ENCODE measurements at places on chromosomes 5 and 9.
A peak's percentile ranks its signal among the peaks of the same experiment; 100 is the strongest.

- no peak for DNase-seq
Measured at GRCh38 chr5:1155191-1156032, 43.5 kb upstream of the SLC12A7 start.

DNA sequence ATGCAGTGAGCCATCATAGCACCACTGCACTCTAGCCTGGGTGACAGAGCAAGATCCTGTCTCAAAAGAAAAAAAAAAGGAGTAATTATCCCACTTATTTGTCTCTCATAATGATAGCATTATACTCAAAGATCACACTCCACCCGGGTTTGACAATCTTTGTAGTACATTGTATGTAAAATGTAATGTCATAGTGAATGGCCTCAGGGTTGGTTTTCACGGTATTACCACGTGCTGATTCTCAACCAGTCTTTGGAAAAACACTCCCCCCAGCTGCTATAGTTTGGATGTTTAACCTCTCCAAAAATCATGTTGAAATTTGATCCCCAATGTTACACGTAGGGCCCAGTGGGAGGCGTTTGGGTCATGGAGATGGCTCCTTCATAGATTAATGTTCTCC, 402.4 kb upstream of the GRAMD2B start:
- no peak for DNase-seq

DNA sequence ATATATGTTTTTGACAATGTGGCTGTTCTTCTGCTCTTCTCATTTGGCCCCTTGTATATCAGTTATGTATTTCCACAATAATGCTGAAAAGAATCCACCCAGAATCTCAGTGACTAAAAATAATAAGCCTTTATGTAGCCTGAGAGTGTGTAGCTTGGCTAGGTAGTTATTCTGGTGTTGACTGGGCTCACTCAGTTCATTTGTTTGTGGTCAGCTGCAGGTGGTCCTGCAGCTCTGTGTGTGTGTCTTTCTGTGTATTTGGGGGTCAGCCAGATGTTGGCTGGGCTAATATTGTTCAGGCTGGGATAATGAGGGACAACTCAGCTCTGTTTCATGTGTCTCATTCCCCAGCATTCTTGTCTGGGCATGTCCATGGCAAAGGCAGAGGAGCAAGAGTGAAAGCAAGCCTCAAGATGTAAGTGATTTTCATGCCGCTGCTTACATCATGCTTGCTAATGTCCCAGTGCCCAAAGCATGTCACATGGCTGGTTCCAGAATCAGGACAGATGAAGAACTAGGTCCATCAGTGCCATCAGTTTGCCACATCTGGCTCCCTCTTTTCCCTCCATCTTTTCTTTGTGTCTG, 162.8 kb downstream of the KCTD16 start:
- no peak for DNase-seq

- DNase-seq: no peak
Measured at GRCh38 chr5:174462129-174462528, 262.3 kb upstream of the MSX2 start.

GRCh38 chr5:168860503-168860902, 281.3 kb upstream of the PANK3 start:
- no peak for DNase-seq

GRCh38 chr5:147432323-147432722, 77.5 kb downstream of the DPYSL3 start:
- DNase-seq: no peak

- no peak for DNase-seq
Measured at GRCh38 chr5:12019306-12019705, 115.1 kb upstream of the CTNND2 start.

DNA sequence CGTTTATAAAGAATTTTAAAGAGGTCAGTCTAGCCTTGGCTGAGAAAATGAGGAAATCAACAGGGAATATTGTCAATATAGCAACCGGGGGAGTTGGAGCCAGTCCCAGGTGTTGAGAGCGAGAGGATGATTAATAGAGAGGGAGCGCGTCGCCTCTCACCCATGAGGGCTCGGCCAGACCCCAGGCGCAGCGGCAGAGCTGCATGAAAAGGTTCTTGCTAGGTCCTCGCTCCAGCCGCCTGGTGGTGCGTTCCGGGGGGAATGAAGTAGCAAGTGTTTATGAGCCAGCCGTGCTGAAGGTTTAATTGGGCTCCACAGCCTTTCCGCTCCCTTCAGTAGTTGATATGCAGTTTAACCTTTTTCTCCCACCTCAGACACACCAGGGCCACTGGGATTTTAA, 167.3 kb upstream of the IRX1 start:
- no peak for DNase-seq

DNA sequence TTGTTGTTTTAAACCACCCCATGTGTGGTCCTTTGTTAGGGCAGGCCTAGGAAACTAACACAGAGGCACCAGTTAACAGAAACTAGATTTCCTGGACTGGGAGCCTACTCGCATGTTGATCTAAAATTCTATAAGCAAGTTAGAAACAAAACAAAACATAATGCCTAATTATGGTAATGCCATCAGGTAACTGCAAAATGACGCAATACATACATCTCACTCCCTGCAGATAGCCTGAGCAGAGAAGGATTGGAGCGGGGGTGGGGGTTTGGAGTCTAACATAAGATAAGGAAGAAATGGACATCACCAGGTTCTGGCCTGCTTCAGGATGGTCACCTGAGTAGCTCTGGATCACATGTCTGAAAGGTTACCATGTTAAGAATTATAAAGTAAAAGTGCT, 113.4 kb upstream of the CTSL start:
- DNase-seq: no peak

DNA sequence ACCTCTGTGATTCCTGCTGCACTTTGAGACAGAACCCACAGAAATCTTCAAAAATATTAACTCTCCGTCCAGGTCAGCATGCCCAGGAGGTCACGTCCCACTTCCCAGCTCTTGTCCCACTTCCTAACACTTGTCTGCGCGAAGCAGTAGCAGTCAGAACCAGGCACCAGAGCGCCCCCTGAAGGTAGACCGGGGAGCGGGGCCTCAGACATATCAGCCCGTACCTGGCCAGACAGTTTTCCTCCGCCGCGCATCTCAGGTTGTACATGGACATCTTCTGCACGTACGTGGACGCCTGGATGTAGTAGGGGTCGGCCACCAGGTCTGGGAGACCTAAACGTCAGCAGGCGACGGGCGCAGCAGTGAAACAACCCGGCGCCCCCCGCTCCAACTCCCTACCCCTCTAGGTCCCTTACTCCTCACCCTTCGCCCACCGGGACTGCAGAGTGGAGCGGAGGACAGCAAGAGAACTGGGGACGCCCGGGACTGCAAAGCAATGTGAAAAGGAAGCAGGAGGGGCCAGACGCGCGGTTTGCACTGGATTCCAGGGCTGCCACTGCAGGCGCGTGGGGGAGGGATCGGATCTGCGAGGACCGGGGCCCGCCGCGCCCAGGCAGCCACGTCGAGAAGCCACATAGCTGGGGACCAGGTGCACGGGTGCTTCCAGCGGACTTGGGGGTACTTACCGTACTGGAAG, 1.2 kb downstream of the LOX start:
- DNase-seq: peak; percentile 82

DNA sequence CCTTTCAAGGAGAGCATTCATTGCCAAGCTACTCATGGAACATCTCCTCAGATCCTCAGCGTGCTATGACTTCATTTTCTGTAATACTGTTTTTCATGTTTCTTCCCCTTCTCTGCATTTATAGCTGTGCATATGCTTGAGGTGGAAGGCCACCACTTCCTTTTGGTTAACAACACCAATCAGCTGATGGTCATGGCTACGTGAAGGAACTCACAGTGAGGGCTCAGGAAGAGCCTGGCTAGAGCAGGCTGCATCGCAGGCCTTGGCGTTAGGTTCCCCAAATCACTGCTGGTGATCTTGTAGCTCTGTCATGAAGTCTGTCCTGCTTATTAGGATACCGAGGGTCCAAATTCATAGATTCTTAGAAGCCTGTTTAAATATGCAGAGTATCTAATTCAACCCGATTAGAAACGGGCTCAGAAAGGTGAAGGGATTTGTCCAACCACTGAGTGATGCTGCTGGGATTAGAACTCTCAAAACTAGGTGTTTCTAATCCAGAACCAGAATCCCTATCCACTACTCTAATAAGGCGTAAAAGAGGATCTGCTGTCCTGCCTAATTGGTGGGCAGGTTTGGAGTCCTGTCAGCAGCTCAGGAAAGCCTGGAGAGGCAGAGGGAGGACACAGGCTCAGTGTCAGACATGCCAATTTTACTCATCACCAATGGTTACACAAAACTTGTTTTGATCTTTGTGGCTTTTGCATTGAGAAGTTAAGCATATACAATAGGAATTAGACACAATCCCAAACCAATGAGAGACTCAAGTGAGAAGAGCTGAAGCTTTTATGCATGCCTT, 7.5 kb downstream of the SYK start:
- no peak for DNase-seq

DNA sequence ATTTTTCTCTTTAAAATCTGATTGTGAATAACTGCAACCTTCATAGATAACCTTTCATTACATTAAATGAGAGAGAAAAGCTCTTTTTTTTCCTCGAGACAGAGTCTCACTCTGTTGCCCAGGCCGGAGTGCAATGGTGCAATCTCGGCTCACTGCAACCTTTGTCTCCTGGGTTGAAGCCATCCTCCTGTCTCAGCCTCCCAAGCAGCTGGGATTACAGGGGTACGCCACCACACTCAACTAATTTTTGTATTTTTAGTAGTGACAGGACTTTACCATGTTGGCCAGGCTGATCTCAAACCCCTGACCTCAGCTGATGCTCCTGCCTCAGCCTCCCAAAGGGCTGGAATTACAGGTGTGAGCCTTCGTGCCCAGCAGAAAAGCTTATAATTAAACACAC, 69.9 kb upstream of the ERBIN start:
- DNase-seq: no peak

GRCh38 chr5:174724484-174725260, at the start of gene MSX2:
Gene MSX2, plus strand, starts transcription at chr5:174724582. Its CDS starts 78 bp downstream, at chr5:174724660.
- DNase-seq: peak; percentile 61

- no peak for DNase-seq
Measured at GRCh38 chr5:165627548-165628170, 2122.2 kb downstream of the MAT2B start.

GRCh38 chr9:109846776-109847175, 66.8 kb downstream of the PALM2AKAP2 start:
- DNase-seq: no peak

DNA sequence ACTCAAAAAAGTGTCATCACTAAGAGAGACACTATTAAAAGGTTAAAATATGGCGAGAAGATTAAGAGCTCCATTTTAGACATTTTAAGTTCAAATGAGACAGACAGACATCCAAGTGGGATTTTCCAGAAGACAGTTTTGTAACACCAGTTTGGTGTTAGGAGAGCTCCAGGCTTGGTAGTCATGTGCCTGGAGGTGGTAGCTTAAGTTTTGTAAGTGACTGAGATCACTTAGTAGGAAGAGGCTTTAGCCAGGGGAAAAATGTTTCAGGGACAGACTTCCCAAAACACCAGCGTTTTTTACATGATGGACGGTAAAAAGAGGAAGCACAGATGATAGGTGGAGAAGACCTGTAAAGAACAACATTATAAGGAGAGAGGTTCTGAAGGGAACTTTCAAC, 150.3 kb downstream of the GIN1 start:
- no peak for DNase-seq

DNA sequence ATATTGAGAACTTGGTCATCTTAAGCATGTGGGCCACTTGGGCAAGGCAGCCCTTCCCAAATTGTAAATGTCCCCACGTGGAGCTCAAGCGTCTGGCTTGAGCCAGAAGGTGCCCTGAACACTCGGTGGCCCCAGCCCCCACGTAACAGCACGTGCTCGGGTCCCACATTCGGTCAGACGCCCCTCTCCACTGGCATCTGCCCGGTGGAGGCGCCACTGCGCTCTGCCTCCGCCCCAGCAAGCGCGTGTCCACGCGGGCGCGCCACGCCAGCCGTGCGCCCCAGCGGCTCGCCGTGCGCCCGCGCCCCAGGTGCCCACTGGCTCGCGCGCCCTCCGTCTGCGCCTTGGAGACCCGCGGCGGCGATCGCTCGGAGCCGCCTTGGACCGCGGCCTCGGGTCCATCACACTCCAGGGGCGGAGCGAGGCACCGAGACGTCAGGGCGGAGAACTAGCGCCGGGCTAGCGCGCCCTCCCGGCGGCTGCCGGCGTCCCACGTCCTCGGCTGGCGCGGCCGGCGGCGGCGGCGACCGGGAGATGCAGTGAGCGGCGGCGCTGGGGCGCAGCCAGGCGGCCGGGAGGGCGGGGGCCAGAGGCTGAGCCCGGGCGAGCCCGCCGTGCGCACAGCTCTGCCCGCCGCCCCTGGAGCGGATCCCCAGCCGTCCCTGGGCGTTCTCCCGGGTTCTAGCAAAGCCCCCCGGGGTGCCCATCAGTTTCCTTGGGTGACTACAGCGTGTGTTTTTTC, at the start of gene PALM2AKAP2:
Gene PALM2AKAP2, plus strand, starts transcription at position 488 of the 742 bp plus-strand sequence. CDS start 291 bp downstream, outside the sequence.
- no peak for DNase-seq

DNA sequence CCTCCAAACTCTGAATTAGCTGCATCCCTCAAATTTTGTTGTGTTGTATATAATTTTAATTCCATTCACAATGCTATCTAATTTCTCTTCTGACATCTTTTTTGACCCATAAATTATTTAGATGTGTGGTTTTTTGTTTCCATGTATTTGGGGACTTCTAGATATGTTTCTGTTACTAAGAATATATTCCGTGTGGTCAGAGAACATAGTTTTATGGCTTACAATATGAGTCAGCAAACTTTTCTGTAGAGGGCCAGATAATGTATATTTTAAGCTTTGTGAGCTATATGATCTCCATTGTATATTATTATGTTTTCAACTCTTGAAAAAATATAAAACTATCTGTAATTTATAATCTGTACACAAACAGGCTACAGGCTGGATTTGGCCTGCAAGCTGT, 33.4 kb downstream of the MVB12B start:
- DNase-seq: no peak

DNA sequence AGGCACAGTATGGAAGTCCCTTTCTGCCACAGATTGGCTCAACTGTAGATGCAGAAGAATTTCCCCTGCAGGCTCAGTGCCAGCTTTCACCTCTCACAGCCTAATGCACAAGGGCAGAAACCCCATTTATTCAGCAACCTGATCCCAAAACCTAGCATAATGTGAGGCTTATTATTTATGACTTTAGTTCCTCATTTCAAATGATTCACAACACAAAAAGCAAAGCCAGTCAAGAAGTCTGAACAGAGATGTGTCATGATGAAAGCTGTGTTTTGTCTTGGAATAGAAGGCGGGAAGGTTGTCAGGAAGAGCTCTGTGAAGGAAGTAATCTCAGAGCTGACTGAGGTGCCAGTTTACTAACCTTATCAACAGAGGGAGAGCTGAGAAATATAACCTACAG, 369.7 kb downstream of the LRRC70 start:
- no peak for DNase-seq

- no peak for DNase-seq
Measured at GRCh38 chr5:123093601-123094236, 4.7 kb downstream of the PRDM6 start.

All from activated CD8-positive, alpha-beta memory T cell treated with anti-CD3 and anti-CD28 coated beads, Interleukin-2, amount 50 U/mL, for 48 hours (primary cell).